ENCODE measurements at places on chromosomes 5 and 9. TPM values are rescaled to one million over a fixed set of nuclear protein-coding genes. Genes with fewer than 3 reads are reported as not detected.
A peak's percentile ranks its signal among the peaks of the same experiment; 100 is the strongest.

DNA sequence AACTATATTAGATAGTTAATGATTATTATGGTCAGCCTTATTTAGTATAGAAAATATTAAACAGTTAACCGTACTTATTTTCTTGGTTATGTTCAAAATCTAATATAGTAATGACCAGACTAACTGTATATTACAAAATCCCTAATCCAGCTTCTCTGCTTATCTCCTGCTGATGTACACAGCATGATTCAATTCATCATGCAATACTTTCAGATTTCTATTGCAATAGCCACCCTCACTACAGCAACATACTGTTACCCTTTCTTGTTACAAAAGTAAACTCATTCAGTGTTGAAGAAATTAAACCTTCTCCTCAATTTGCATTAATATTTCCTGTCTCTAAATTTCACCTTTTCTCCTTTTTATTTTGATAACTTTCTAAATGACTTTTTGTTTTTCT lies 1375.0 kb upstream of the NUDT12 start:
- no peak for DNase-seq
- no peaks in the 10 kb centered on the region for H3K27me3 ChIP-seq
- H3K4me3 ChIP-seq: no peak overlapping the region
- no peaks in the 10 kb centered on the region for H3K36me3 ChIP-seq
- no peaks in the 10 kb centered on the region for H3K4me1 ChIP-seq

KIF12 gene
- polyA plus RNA-seq: not detected

DNA sequence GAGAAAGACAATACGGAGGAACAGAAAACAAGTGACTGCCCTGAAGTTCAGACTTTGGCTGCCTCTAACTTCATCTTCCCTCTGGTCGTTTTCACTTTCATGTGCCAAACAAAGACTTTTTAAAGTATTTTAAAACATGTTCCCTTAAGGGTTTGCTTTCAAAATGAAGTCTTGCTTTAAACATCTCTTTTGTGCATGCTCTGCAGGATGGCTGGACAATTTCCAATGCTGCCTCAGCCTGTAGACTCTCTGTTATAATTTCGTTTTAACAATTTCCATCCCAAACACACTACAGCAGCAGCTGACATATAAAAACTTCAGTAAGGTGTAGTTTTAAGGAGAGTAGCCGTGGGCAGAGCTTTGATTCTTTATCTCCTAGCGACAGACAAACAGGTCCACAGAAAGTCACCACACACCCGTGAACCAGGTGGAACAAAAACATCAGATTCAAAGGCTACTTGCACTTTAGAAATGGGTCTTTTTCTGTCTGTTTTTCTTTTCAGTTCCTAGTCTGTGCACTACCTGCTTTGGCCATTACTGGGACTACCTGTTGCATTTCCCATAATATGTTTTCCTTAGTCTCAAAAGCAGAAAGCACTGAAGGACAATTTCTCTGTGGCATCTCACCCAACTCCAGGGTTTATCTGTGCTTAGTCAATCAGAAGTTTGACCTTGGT lies 308.9 kb downstream of the DTWD2 start:
- H3K27ac ChIP-seq: no peak overlapping the region
- DNase-seq: no peak
- no peak overlapping the region for H3K4me3 ChIP-seq
- no peaks in the 10 kb centered on the region for H3K4me1 ChIP-seq
- H3K36me3 ChIP-seq: no peaks in the 10 kb centered on the region
- no peaks in the 10 kb centered on the region for H3K27me3 ChIP-seq

- no peaks in the 10 kb centered on the region for H3K4me1 ChIP-seq
- H3K36me3 ChIP-seq: peaks cover 4% of the 10 kb centered on the region
- no peak for DNase-seq
- H3K27ac ChIP-seq: no peak overlapping the region
Observed at GRCh38 chr5:102911973-102912372, 156.9 kb downstream of the PAM start.

- no peaks in the 10 kb centered on the region for H3K27me3 ChIP-seq
- no peaks in the 10 kb centered on the region for H3K36me3 ChIP-seq
- no peak overlapping the region for H3K27ac ChIP-seq
- H3K4me1 ChIP-seq: no peaks in the 10 kb centered on the region
Observed at GRCh38 chr9:114312513-114312875, 10.4 kb upstream of the ORM1 start.

MZB1 gene
- 1.7 TPM for polyA plus RNA-seq

DNA sequence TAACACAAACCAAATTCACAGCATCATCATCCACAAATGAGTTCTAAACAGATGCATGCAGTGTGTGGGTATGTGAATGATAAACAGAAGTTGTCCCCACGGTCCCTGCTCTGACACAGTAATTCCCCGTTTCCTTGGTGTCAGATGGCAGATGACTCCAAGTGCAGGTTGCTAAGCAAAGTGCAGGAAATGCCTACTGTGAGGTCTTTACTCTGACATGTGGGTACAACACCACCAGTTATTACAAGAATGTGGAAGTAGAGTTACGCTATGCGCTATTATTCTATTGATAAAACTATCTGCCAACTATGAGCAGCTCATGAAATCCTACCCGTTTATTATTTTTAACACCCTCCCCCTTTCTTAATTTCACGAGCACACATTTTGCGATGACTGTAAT lies 448.9 kb downstream of the BNC2 start:
- no peak for DNase-seq
- no peaks in the 10 kb centered on the region for H3K36me3 ChIP-seq
- no peaks in the 10 kb centered on the region for H3K4me1 ChIP-seq
- no peak overlapping the region for H3K27ac ChIP-seq
- H3K27me3 ChIP-seq: no peaks in the 10 kb centered on the region

DNA sequence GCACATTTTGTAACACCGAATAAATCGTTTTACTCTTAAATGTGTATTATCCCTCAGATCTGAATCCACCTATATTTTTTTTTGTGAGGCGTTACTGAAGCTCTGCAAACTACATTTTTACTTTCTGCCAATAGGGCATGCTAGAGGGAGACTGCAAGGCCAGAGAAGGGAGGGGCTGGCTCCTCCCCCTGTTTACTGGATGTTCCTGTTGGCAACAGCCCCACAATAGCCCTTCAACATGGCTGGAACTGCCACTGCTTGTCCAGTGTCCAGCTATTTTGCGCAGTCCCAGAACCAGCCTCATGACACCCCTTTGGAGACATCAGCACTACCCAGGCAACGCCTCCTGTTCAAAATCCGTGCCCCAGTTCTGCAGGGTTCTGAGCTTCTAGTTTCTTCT lies 85.4 kb upstream of the MIER3 start:
- no peaks in the 10 kb centered on the region for H3K4me1 ChIP-seq
- no peaks in the 10 kb centered on the region for H3K36me3 ChIP-seq
- H3K4me3 ChIP-seq: no peak overlapping the region
- H3K27me3 ChIP-seq: peaks cover under 1% of the 10 kb centered on the region
- H3K27ac ChIP-seq: no peak overlapping the region

GRCh38 chr5:32115985-32116384 lies 58.1 kb downstream of the GOLPH3 start:
- H3K4me1 ChIP-seq: no peaks in the 10 kb centered on the region
- H3K4me3 ChIP-seq: no peak overlapping the region
- peaks cover 31% of the 10 kb centered on the region for H3K36me3 ChIP-seq

FNIP1 gene
- polyA plus RNA-seq: 10.0 TPM

RNF130 gene
- polyA plus RNA-seq: 3.5 TPM

LCP2 gene
- 207 TPM for polyA plus RNA-seq

- H3K4me3 ChIP-seq: no peak overlapping the region
- no peak for DNase-seq
- no peaks in the 10 kb centered on the region for H3K36me3 ChIP-seq
- no peak overlapping the region for H3K27ac ChIP-seq
- H3K27me3 ChIP-seq: no peaks in the 10 kb centered on the region
Observed at GRCh38 chr9:6605202-6605601, 40.3 kb downstream of the GLDC start.

DNA sequence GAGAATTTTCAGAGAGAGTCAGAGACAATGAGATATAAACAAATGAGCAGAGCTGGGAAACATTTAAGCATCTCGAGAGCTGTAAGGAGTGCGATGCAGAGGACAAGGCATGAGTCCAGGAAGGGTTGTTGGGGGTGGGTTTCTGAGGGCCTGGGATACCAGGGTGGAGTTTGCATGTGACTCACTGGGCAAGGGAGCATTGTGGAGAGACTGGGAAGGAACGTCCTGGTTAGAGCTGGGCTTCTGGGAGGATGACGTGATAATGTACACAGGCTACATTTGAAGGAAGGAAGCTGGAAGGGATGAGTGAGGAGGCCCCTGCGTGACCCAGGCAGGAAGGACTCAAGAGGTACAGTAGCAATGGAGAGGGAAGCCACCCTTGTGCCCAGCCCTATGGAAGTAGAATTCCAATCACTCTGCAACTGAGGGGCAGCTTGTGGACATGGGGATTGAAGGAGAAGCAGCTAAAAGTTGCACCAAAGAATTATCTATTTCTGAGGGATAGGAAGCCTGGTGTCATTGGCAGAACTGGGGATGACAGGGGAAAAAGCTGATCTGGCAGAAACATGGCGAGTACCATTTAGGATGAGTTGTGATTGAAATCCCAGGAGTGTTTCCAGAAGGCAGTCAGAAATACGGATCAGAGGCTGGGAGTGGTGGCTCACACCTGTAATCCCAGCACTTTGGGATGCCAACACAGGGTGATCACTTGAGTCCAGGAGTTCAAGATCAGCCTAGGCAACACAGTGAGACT lies 59.3 kb upstream of the AFAP1L1 start:
- H3K27me3 ChIP-seq: no peaks in the 10 kb centered on the region
- no peaks in the 10 kb centered on the region for H3K4me1 ChIP-seq
- H3K27ac ChIP-seq: no peak overlapping the region
- H3K36me3 ChIP-seq: no peaks in the 10 kb centered on the region
- H3K4me3 ChIP-seq: no peak overlapping the region

DNA sequence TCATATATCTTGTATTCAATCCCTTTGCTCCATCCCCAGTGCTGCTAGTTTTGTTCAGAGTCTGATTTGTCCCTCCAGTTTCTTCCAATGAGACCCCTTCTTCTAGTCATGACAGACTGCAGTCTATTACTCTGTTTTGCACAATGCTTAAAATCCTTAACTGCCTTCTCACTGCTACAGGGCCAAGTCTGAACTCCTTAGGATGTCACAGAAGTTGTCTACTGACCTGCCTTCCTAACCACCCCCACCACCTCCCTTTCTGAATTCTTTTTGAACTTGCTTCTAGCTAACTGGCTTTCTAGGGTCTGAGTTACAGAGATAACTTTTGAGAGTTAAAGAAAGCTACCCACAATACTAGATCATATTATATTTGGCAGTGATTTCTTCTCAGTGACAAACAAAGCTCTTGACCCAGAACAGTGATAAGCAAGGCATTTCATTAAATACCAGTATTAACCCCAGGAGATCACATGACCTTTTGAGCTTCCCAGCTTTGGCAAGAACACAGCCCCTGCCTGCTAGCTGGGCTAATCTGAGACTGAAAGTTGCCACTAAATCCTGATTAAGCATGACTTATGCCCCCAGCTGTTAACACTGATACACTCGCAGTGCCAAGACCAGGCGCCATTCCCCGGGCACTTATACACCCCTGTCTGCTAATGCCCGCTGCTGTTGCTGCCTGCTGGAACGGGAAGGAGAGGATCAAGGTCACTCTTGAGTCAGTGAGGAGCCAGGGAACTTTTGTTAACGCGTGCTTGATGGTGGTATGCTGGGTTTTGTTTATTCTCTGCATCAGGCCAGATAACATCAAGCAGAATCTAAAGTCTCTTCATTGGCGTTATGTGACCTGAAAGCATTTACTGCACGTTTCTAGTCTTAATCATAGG lies 36.4 kb upstream of the ADAMTSL1 start:
- H3K27ac ChIP-seq: no peak overlapping the region
- no peaks in the 10 kb centered on the region for H3K4me1 ChIP-seq
- H3K27me3 ChIP-seq: peaks cover 4% of the 10 kb centered on the region
- no peak for DNase-seq
- no peak overlapping the region for H3K4me3 ChIP-seq

GRCh38 chr5:159566832-159567231 lies 236.5 kb upstream of the IL12B start:
- H3K27ac ChIP-seq: no peak overlapping the region
- DNase-seq: no peak
- H3K4me3 ChIP-seq: no peak overlapping the region
- no peaks in the 10 kb centered on the region for H3K36me3 ChIP-seq
- H3K4me1 ChIP-seq: no peaks in the 10 kb centered on the region

- H3K4me1 ChIP-seq: no peaks in the 10 kb centered on the region
- H3K4me3 ChIP-seq: no peak overlapping the region
- H3K27ac ChIP-seq: no peak overlapping the region
Observed at GRCh38 chr9:18060269-18060934, 413.6 kb upstream of the ADAMTSL1 start.

NXNL2 gene
- not detected for polyA plus RNA-seq

DNA sequence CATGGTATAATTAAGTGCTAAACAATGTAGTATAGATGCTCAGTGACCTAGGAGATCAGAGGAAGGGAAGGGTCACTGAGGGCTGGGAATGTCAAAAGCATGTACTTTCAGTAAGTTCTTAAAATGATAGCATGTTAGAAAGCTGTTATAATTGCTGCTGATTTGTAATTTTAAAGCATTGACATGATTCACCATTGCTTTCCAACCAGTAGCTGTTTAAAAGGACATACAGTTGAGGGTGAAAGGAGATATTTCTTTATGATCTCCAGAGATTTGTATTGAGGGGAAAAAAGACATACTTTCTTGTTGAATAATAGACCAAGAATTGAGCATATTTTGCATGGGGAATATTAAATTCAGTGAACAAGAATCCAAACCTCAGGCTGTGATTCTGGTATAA lies 1.2 kb upstream of the SLC1A3 start:
- no peak for DNase-seq
- peaks cover 8% of the 10 kb centered on the region for H3K4me1 ChIP-seq
- H3K27me3 ChIP-seq: peaks cover 40% of the 10 kb centered on the region
- H3K27ac ChIP-seq: no peak overlapping the region
- H3K36me3 ChIP-seq: no peaks in the 10 kb centered on the region

GRCh38 chr5:169804861-169805260 lies 167.8 kb downstream of the DOCK2 start:
- peaks cover 12% of the 10 kb centered on the region for H3K4me1 ChIP-seq
- H3K4me3 ChIP-seq: peak overlapping the region; percentile 26
- no peak overlapping the region for H3K27ac ChIP-seq
- peaks cover 44% of the 10 kb centered on the region for H3K36me3 ChIP-seq

- no peak overlapping the region for H3K4me3 ChIP-seq
- no peak overlapping the region for H3K27ac ChIP-seq
- H3K27me3 ChIP-seq: peaks cover 8% of the 10 kb centered on the region
- H3K4me1 ChIP-seq: no peaks in the 10 kb centered on the region
- no peaks in the 10 kb centered on the region for H3K36me3 ChIP-seq
- DNase-seq: peak; percentile 58
Observed at GRCh38 chr5:171342362-171343111, 33.5 kb downstream of the TLX3 start.

ATP10B gene
- polyA plus RNA-seq: not detected

- no peaks in the 10 kb centered on the region for H3K27me3 ChIP-seq
- H3K4me1 ChIP-seq: no peaks in the 10 kb centered on the region
- no peaks in the 10 kb centered on the region for H3K36me3 ChIP-seq
- DNase-seq: no peak
- no peak overlapping the region for H3K27ac ChIP-seq
- H3K4me3 ChIP-seq: no peak overlapping the region
Observed at GRCh38 chr5:149809931-149810691, 80.0 kb downstream of the PPARGC1B start.

GRCh38 chr9:16191691-16192402 lies 639.0 kb downstream of the CCDC171 start:
- peak; percentile 3 for DNase-seq
- no peaks in the 10 kb centered on the region for H3K36me3 ChIP-seq
- no peaks in the 10 kb centered on the region for H3K4me1 ChIP-seq
- no peak overlapping the region for H3K4me3 ChIP-seq

Measured in CD4-positive, CD25-positive, alpha-beta regulatory T cell (primary cell).